Skin of body (tissue), 3 donors: ENCODE measurements at places on chromosomes 12 and 14.

DNA sequence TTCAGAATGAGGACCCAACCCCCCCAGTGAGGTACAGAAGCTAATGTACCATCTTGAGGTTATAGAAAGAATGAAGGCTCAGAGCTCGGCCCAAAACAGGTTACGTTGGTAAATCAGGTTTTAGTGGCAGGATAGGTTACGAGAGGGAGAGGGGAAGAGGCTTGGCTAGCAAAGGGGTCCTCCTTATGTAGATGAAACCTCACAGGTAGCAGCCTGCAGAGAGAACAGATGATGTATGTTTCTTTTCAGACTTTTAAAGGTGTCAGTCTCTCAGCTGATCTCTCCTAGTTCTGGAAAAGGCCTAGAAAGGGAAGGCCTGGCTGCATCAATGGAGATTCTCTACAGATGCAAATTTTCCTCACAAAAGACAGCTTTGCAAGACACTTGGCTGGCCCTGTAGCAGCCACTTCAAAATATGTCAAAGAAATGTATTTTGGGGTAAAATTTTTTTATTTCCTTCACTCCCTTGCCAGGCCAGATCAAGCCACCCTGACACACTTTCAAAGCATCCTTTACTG lies 71.7 kb upstream of the CPSF6 start:
- DNase-seq, result no peak

DNA sequence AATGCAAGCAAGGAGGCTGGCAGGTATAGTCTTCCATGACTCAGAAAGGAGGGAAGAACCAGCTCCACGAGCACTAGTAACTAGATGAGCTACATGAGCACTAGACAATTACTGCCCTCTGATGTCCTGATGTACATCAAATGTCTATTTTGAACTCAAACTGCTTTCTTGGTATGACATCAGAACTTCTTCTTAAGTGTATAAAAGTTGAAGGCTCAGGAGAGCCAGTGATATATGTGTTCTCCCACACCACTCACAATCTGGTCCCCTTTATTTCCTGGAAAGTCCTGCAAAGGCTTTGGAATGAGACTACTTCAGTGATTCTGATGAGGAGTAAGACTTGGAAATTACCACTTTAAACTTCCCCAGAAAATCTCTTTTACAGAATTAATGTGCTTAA lies 18.5 kb upstream of the DHRS7 start:
- DNase-seq, result peak; percentile 67

DNA sequence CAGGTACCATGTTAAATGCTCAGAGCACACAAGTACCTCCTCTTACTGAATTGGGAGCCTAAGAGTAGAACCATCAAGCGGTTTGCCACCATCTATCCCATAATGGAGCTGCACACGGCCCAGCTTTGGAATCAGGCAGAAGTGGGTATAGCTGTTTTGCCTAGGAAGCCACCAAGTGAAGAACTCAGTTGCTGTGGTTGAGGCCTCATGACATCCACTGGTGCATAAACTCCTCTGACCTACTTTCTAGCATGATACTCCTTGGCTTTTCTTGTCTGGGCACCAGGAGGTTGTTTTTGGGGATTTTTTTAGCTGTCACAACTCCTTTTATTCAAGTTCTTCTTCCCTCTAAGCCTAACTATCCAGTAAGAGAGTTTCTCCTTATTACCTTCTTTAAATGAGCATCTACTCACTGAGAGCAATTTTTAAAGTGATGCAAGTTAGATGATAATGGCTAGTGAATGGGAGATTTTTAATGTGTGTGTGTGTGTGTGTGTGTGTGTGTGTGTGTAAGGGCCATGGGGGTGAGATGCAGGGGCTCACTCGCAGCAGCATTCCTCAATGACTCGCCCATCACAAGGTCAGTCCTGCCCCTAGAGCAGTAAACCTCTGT lies 20.9 kb upstream of the KRAS start:
- no peak for DNase-seq

DNA sequence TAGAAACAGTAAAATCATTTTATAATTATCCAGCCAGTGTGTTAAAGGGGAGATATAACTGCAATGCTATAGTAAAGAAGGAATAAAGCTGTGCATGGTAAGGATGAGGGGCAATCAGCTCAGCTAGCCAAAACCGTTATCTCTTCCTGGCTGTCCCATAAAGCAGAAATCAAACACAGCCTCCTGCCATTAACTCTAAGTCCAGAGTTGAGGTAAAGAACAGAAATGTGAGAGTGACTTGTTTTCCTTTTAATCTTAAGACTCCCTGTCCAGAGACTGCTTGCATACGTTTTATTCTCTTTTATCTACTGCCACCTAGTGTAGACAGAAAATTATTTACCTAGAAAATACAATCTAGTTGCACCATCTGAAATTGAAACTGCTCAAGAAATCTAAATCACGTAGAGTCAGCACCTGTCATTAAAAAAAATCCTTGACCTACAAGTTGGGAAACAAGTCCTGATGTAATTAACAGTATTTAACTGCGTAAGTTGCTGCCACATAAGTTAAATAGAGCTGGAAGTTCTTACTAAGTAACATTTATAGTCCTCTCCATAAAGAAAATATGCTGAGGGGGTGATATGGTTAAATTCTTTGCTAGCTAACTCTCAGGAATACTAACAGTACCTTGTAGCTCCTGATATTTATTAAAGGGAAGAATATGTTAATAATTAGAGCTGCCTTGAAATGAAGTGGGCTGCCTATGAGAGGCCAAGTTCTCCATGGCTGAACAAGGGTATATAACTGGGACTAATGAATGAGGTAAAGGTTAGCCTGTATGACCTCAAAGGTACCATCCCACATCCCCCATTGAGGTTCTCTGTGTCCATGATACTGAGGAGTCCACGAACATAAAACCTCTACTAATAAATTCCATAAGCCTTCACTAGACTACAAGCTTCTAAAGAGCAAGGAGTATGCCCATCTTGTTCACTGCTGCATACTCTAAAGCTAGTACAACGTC lies 62.7 kb downstream of the GALNT4 start:
- peak; percentile 32 for DNase-seq

GRCh38 chr12:3534511-3534910 lies 43.5 kb downstream of the PRMT8 start:
- DNase-seq, result no peak

GRCh38 chr14:75589931-75590330 lies 11.5 kb downstream of the FLVCR2 start:
- no peak for DNase-seq

DNA sequence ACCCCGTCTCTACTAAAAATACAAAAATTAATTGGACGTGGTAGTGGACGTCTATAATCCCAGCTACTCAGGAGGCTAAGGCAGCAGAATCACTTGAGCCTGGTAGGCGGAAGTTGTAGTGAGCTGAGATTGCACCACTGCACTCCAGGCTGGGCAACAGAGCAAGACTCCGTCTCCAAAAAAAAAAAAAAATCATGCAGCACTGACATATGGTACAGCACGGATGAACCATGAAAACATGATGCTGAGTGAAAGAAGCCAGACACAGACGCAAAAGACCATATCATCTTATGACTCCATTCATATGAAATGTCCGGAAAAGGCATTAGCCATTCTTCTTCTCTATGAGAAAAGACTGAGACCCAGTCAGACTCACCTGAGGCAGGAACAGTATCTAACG lies 50.4 kb downstream of the PITPNM2 start:
- DNase-seq, result no peak

- DNase-seq, result no peak
These were observed 450 bp downstream of the PRKAB1 start for GRCh38 chr12:119668324-119668841.

DNA sequence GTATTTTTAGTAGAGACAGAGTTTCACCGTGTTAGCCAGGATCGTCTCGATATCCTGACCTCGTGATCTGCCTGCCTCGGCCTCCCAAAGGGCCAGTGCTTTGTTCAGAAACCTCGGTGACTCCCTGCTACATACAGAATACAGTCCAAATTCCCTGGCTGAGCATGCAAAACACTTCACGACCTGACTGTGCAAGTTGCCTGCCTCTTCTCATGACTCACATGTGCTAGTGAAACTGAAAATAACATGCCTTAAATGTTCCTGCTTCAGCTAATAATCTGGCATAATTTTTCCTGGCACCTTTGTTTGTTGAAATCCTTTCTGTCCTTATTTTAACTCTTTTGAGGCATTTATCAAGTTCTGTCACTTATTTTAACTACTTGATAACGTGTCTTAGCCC lies 8.2 kb downstream of the DMAC2L start:
- DNase-seq, result no peak

GRCh38 chr12:76020281-76020680 lies 11.3 kb downstream of the PHLDA1 start:
- no peak for DNase-seq

DNA sequence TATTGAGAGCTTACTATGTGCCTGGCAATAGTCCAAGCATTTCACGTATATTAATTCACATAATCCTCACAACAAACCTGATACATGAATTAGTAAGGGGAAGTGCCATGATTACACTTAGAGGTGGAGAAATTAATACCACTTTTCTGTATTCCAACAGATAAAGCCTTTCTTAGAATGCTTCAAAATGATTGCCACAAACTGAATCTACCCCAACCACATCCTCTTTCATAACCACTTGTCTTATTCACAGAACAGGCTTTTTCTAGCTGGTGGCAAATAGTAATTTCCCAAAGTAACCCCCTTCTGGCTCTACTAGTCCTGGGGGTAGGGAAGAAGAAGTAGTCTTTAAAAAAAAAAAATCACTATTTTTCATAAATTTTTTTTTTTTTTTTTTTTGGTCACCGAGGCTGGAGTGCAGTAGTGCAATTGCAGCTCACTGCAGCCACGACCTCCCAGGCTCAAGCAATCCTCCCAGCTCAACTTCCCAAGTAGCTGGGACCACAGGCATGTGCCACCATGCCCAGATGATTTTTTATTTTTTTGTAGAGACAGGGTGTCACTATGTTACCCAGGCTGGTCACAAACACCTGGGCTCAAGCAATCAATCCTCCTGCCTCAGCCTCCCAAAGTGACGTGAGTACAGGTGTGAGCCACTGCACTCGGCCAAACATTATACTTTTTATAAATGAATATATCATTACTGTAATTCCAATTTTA lies 59.0 kb upstream of the ARID2 start:
- DNase-seq, result no peak

GRCh38 chr14:102075155-102075554 lies 11.7 kb downstream of the HSP90AA1 start:
- no peak for DNase-seq

GRCh38 chr14:23227566-23227965 lies 10.2 kb upstream of the RNF212B start:
- no peak for DNase-seq

GRCh38 chr14:65173973-65174693 lies 71.8 kb upstream of the MAX start:
- no peak for DNase-seq

DNA sequence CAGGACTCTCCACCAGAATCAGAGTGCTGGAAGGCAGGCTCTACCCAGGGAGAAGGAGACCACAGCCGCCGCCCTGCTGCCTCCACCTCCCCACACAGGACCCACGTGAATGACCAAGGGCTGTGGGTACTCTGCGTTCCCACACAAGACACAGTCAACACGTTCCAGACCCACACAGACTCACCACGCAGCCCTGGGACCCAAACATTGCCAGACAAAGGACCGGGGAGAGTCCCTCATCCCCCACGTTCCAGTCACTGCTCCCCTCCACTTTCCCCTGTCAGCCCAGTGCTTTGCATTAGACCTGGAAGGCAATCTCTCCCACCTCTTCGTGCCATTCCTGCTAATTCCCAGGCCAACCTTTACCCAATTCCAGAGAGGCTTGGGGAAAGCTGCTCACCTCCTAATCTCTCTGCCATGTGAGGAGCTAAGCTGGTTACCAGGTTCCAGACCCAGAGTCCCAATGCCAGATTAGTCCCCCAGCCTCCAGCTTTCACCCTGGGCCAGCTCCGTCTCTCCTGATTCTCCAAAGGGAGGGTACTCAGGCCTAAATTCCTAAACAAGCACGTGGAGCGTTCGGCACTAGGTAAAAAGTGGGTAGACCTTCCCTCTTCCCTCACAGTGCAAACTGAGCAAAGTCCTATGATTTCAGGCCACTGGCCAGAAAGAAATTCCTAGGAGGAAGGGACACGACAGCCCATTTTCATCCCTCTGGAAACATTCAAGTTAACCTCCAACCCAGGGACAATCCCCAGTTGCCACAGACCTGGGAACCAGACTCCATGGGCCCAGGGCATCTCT lies 4.9 kb downstream of the SLC6A13 start:
- no peak for DNase-seq

GRCh38 chr14:73198253-73198652 lies 39.1 kb upstream of the PAPLN start:
- DNase-seq, result no peak

- no peak for DNase-seq
These were observed 39.9 kb downstream of the RAB35 start for GRCh38 chr12:120076651-120077050.

- DNase-seq, result no peak
These were observed 802.0 kb downstream of the C12orf50 start for GRCh38 chr12:87227162-87227561.

GRCh38 chr12:6818222-6818621 lies 3.4 kb upstream of the GPR162 start:
- DNase-seq, result no peak
